ENCODE measurements at places on chromosomes 16 and 17.

GRCh38 chr16:86683441-86684194 is 105.3 kb downstream of the FOXL1 start:
- DNase-seq: no peak

DNA sequence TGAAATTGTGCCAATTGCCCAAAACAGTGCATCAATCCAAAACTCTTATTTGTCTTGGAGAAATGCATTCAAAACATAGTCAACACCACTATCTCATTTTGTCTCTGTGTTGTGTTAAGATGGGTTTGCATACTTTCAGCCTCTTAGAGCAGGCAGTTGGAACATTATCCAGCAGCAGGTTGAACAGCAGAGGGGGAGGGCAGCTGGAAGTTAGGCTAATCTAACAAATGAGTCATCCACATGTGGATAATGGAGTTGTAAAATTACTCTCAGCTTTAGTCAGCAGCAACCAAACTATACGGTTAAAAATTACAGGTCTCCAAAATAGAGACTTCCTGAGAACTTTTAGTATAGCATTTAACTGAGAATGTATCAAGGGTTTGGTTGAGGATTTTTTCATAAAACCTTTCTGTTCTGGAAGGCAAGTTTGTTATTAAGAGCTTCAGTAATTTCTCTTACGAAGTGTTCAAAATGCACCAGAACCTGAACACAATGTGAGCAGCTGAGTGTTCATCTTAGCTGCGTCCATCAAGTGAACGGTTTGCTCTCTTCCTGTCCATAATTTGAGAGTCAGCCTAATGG is 46.3 kb downstream of the PRKCA start:
- peak; percentile 39 for DNase-seq

DNA sequence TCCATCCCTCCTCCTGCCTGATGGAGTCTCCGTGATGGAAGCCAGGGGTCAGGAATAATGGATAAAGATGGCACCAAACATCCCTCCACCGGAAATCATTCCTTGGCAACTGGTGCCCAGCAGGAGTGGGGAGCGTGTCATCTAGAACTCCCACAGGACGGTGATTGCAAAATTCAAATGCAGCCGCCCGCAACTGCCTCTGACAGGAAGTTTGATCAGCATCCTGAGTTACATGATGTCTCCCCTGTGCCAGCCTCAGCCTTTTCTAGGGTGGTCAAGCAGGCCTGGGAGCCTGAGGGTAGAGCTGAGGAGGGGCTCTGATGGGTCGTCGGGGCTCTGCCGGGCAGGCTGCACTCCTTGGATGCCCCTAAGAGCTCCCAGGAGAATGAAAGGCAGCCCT is 52.8 kb downstream of the GSG1L start:
- no peak for DNase-seq

DNA sequence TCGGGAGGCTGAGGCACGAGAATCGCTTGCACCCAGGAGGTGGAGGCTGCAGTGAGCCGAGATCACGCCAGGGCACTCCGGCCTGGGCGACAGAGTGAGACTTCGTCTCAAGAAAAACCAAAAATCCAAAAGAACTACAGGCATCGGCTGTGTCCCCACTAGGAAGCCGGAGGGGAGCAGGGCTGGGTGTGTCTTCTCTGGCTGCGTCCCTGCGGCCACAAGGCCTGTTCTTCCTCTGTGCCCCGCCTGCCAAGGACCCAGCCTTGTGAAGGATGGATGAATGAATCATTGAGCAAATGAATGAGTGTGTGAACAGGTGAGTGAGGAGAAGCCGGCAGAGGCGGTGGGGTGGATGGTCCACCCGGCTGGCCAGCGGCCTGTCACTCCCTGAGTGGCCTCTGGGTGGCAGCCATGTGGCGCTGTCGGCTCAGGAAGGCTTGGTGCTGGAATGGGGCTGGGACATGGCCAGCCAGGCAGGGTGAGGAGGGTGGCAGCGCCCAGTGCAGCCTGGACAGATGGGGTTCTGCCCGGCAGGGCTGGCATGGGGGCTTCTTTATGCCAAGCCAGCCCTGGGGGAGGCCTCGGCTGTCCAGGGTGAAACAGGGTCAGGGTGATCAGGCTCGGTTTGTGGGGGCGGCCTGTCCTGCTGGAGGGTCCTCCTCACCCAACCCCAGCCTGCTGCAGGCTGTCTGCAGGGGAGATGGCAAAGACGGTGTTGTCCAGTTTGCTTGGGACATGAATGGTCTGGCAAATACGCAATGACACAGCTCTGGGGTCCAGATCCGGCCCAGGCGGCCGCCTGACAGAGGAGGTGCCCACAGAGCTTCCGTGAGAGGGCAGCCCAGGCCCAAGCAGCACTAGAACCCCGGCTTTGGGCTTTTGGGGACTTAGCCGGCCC is 21.7 kb downstream of the SLC25A10 start:
- DNase-seq: no peak

DNA sequence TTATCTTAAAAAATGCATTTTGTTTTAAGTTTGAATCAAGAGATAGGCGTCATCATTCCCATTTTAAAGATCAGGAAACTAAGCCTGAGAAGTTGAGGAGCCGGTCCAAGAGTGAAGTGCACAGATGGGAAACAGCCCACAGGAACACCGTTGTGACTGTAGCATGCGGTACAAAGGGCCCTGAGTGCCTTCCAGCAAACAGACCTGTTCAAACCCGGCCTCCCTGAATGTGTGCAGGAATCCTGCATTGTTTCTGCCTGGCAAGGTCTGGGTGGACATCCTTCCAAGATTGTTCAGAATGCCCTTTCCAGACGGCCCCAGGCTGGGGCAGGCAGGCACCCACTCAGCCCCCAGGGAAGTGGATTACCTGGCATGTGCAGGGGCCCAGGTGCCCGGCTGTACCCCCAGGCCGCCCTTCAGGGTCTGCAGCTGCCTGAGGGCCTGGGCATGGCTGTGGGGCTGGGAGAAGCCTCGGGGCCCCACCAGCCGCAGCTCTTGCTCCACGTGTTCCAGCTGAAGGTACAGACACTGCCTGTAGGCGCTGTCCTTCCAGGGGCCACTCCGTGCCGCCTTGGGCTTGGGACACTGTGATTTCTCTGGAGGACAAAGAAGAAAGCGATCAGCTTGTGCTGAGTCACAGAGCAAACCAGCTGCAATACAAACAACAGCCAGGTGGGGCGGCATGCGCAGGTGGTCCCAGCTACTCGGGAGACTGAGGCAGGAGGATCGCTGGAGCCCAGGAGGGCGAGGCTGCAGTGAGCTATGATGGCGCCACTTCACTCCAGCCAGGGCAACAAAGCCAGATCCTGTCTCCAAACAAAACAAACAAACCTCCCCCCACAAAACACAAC is 45.0 kb upstream of the GCSH start:
- DNase-seq: no peak

- no peak for DNase-seq
Measured at GRCh38 chr17:3639981-3640596, 3.5 kb downstream of the CTNS start.

DNA sequence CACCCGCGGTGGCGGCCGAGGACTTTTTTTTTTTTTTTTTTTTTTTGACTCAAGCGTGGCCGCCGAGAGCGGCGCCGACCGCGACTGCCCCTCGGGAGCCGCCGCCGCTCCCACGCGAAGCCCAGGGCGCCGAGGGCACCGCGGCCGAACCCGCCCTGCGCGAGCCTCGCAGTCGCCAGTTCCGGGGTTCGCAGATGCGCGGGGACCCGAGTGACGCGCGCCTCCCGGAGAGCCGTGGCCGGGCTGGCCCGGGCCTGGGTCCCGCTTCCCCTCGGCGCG is 1.1 kb downstream of the METRNL start:
- no peak for DNase-seq

DNA sequence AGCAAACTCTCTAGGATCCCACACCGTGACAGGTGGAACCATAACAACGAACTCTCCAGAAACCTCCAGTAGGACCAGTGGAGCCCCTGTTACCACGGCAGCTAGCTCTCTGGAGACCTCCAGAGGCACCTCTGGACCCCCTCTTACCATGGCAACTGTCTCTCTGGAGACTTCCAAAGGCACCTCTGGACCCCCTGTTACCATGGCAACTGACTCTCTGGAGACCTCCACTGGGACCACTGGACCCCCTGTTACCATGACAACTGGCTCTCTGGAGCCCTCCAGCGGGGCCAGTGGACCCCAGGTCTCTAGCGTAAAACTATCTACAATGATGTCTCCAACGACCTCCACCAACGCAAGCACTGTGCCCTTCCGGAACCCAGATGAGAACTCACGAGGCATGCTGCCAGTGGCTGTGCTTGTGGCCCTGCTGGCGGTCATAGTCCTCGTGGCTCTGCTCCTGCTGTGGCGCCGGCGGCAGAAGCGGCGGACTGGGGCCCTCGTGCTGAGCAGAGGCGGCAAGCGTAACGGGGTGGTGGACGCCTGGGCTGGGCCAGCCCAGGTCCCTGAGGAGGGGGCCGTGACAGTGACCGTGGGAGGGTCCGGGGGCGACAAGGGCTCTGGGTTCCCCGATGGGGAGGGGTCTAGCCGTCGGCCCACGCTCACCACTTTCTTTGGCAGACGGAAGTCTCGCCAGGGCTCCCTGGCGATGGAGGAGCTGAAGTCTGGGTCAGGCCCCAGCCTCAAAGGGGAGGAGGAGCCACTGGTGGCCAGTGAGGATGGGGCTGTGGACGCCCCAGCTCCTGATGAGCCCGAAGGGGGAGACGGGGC is 1.3 kb downstream of the SPN start:
- no peak for DNase-seq

GRCh38 chr16:56856876-56857447 is 8.0 kb upstream of the SLC12A3 start:
- DNase-seq: no peak

DNA sequence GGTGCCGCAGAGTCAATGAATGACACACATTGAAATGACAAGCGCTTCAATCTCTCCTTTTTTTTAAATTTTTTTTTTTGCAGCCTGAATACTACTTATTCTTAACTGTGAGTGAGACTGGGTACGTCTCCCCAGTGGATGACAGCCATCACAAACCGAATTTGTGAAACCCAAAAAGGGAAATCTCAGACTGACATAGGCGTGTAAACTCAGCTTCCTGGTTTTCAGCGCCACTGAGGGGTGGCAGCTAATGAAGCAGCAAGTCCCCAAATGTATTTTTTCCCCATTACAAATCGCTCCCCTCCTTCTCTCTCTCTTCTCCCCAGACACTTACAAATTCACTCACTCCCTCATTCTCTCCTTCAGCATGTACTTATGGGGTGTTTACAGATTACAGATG is 196.0 kb downstream of the MAF start:
- DNase-seq: no peak

DNA sequence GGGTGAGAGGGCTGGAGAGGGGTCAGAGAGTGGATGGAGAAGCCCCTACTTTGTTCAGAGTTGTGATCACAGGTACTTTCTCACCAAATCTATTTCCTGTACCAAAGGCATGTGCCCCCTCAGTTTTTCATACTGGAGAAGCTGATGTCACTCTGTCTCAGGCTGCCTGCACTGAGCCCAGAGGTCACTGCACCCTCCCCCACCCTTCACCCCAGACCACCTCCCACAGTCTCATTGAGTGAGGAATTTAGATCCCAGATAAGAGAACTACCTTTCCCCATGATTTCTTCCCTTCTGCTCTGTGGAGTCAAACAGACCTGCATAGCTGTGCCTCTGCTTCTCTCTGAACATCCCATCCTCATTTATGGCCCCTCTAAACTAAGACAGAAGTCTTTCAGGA is 140.0 kb upstream of the IRX6 start:
- no peak for DNase-seq

GRCh38 chr17:8056232-8056975 is 17.5 kb downstream of the ALOX15B start:
- DNase-seq: no peak

DNA sequence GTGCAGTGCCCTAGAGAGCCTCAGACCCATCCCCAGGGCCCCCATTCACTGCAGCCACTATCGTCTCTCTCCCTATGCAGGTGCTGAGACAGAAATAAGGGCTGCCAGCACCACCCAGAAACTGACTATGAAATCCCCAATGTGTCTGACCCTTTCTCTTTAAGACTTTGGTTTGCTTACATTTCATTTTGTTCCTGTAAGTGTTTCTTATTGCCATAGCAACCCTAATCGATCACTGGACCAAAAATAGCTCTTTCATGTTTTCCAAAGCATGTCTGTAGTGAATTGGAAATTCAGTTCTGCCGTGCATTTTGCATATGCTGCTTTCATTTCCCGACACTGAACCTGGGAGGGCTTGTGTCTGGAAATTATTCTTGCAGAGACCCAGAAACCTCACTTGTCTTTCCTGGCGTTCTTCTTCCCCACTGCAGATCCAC is 148.7 kb upstream of the NOL11 start:
- no peak for DNase-seq

DNA sequence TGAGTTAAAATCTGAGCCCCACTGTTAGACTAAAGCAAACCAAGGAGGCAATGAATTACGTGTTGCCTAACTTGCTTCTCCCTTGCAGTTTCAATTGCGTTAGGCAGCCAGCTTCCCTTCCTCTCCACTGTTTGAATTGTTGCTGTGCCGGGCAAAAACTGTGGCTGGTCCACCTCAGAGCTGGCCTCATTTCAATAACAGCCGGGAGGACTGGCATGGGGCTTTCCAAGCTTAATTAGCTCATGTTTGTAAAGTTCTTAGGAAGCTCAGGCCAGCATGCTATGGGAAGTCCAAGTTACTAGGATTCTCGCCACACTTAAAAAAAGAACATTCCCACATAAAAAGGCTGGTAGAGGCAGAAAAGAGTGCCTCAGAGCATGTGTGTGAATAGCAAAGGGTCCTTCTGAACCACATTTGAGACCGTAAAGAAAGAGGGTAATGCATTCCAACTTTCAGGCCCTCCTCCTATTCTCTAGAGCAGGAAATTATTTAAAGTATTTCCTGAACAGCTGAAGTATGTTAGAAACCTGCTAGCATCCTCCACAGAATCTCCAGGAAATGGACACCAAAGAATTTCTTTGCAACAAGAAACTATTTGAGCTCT is 79.0 kb upstream of the SMURF2 start:
- no peak for DNase-seq

GRCh38 chr17:73157521-73157890 is 7.3 kb upstream of the SSTR2 start:
- DNase-seq: no peak

Data from BJ (cell line).